Cardiac atrium fibroblast (primary cell): ENCODE measurements at places on chromosomes 7 and 10. TPM values are rescaled to one million over a fixed set of nuclear protein-coding genes. Genes with fewer than 3 reads are reported as not detected.

Gene DOCK4
- total RNA-seq: 5.2 and 12.8 TPM in 2 replicates

Gene TYW1
- 17.8 and 25.8 TPM in 2 replicates for total RNA-seq

Gene PRSS2
- not detected in 2 replicates for total RNA-seq

Gene ATOH7
- not detected in 2 replicates for total RNA-seq

Gene LBX1
- under 0.01 TPM in 1 of 2 replicates, not detected in the other for total RNA-seq

Gene HOXA6
- not detected in 2 replicates for total RNA-seq

Gene CALCR
- total RNA-seq: not detected in 2 replicates

Gene NUTM2D
- total RNA-seq: 1.3 and 1.4 TPM in 2 replicates

Gene CFAP58
- under 0.01 TPM in 1 of 2 replicates, not detected in the other for total RNA-seq

Gene ZNRF2
- total RNA-seq: 4.2 and 4.5 TPM in 2 replicates

Gene CTAGE4
- under 0.01 and 0.65 TPM in 2 replicates for total RNA-seq

Gene TBC1D12
- 5.1 and 6.8 TPM in 2 replicates for total RNA-seq

Gene ABCC2
- 0.32 and 0.54 TPM in 2 replicates for total RNA-seq
